ENCODE measurements at places on chromosomes 3 and 15.

DNA sequence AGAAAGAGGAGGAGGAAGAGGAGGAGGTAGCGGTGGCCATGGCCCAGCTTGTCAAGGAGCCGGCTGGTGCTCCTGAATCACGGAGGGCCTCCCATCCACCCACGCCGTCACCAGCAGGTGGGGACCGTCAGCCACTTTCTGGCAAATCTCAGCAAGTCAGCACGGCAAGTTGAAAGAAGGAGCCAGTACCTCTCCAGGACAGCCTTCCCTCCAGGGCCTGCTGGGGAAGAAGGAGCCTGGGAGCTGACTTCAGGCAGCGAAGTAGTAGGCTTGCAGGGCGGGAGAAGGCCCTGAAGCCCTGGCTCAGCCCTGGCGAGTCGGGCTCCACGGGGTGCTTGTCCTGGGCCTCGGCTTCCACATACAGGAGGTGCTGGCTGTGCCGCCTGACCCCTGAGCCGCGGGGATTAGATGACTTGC is 99.2 kb upstream of the TRPM1 start:
- no peak for DNase-seq

GRCh38 chr15:64776402-64776786 is 1.0 kb upstream of the RBPMS2 start:
- DNase-seq: no peak

GRCh38 chr15:48652510-48653076 is 7.1 kb upstream of the FBN1 start:
- no peak for DNase-seq

- DNase-seq: no peak
These were observed 12.4 kb downstream of the GYG1 start for GRCh38 chr3:149003653-149004305.

- DNase-seq: no peak
These were observed 11.1 kb downstream of the CAPN7 start for GRCh38 chr3:15217011-15217671.

DNA sequence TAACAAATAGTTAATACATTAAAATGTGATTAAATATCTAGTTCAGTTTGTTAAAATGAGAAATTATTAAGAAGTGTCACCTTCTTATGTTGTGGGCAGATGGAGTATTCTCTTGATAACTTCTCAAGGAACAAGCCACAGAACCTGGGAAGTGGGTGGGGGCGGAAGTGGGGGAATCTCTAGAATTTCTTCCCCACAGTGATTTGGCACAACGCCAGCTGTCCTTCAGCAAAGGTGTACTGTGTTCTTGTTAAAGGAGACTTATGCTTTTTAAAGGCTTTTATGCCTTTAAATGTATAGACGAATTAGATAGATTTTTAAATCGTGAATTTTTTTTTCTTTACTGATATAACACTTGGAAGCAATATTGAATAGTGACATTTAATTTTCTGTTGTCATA is 42.4 kb downstream of the SEC22A start:
- no peak for DNase-seq

- no peak for DNase-seq
These were observed 93.3 kb upstream of the RAD18 start for GRCh38 chr3:9056581-9056980.

DNA sequence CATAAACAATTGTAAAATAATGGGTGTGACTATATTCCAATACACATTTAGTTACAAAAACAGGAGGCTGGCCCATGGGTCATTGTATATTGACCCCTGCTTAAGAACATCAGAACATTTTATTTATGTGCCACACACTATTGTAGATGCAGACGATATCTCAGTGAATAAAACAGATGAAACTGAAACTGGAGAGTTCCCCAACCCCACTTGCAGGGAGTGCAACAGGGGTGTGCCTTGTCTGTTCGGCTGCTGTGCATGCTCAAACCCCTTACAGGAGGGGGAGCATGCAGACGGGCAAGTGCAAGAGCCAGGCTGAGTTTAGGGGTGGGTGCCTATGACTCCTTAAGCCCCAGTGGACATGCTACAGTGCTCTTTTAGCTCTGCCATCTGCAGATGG is 509.6 kb downstream of the IGSF11 start:
- DNase-seq: no peak

DNA sequence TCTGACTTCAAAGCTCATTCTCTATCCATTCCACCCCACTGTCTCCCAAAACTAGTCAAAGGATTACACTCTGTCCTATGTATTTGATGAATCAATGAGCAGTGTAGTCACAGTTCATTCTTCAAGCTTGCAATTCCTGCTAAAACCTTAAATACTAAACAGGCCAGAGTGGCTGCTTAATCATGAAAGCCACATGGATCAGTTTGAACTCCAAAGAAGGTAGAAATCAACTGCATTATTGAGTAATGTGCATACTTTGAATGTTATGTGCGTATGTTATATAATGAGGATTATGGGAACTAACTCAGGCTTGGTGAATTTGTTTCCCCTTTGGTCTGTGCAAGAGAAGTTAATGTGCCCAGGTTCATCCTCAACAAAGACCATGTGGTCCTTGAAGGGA is 45.4 kb downstream of the PRICKLE2 start:
- no peak for DNase-seq

DNA sequence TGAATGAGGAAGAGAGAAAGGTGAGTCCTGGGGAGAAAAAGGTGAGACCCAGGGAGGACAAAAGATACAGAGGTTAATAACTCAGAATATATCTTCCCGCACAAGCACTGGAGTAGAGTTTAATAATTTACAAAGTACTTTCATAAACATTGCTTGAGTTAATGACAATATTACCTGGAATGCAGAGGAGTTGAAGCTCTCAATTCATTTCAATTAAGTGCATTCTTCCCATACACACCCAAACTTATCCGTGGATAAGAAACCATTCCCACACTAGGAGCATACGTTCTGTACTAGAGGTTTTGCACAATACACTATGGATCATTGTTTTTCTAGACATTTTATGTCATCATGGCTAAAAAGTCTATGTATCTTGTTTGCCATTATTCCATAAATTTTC is 23.3 kb upstream of the KNG1 start:
- DNase-seq: no peak

GRCh38 chr3:54985856-54986255 is 58.0 kb upstream of the LRTM1 start:
- no peak for DNase-seq

- no peak for DNase-seq
These were observed 3.7 kb upstream of the PLD1 start for GRCh38 chr3:171813897-171814460.

DNA sequence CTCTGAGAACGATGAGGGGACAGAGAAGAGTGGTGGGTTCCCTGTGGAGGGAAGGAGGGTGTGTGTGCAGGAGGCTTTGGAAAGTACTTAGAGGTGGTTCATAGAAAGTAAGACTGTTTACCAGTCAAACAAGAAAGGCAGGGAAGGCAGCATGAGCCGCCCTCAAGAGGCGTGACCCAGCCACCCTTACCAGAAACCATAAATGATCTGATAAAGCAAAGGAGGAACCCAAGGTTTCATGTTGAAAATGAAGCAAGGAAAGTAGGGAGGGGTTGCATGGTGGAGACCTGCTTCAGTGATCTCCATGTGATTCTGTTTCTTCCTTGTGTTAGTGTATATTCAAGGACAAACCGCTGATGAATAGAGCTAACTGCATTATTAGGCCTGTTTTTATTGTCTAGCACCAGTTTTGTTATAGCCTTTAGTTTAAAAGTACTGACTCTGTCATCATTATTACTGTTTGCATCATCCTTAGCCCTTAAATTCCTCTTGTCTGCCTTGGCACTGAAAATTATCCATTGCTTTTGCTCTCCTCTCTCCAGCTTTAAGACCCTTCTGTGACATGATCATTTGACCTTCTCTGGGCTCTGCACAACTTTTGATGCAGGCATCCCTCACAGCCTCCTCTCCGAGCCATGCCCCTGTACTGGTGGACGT is 96.1 kb downstream of the STAC start:
- DNase-seq: no peak

DNA sequence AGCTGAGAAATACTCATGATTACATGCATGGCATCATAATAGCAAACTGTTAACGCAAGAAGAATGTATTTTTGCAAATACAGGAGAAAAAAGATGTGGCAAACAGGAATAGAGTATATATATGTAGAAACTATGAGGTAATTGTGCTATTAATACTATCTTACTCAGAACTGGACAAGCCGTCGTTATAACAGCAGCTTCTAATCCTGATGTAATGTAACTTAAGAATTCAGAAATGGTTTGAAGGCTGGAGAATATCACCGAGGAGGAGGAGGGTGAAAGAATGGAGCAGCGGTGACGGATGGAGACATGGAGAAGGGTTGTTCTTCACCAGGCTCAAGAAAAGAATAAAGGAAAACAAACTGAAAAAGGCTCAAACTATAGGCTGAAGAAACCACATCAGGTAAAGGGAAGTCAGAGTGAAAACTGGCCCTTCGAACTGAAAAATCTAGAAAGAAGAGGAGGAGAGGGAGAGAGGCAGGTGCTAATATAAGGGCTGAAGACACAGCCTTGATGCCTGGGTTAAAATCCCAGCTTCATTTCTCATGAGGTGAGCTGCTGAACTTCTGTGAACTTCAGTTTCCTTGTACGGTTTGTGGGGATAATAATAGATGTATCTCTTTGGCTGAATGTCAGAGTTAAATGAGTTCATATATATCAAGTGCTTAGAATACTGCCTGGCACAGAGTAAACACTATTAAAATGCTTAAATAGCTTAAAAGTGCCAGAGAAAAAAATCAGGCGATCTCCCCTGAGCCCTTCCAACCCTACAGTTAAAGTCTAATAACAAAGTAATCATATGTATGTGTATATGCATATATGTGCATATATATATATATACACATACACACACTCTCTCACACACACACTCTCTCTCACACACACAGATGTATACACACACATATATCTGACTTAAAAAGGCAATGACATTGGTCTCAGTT is 43.9 kb downstream of the GOLIM4 start:
- no peak for DNase-seq
